ENCODE measurements at places on chromosomes 1 and 21. TPM values are rescaled to one million over a fixed set of nuclear protein-coding genes. Genes with fewer than 3 reads are reported as not detected.

- H3K4me3 ChIP-seq, result no peak overlapping the region
- DNase-seq, result no peak
- no peaks in the 10 kb centered on the region for H3K27me3 ChIP-seq
Observed at GRCh38 chr1:41774471-41774990, 144.2 kb downstream of the HIVEP3 start.

GRCh38 chr1:52007215-52008002 lies 16.9 kb upstream of the RAB3B start:
- no peak overlapping the region for H3K27ac ChIP-seq
- H3K4me3 ChIP-seq, result no peak overlapping the region
- H3K4me1 ChIP-seq, result peaks cover 16% of the 10 kb centered on the region
- no peaks in the 10 kb centered on the region for H3K27me3 ChIP-seq
- peak; percentile 11 for DNase-seq
- H3K36me3 ChIP-seq, result no peaks in the 10 kb centered on the region

- no peak overlapping the region for H3K27ac ChIP-seq
- no peak overlapping the region for H3K4me3 ChIP-seq
- H3K36me3 ChIP-seq, result peaks cover 13% of the 10 kb centered on the region
- H3K27me3 ChIP-seq, result no peaks in the 10 kb centered on the region
- no peaks in the 10 kb centered on the region for H3K4me1 ChIP-seq
Observed at GRCh38 chr21:46431448-46431847, 27.2 kb upstream of the DIP2A start.

- H3K4me3 ChIP-seq, result no peak overlapping the region
- no peaks in the 10 kb centered on the region for H3K27me3 ChIP-seq
- H3K27ac ChIP-seq, result no peak overlapping the region
- H3K4me1 ChIP-seq, result no peaks in the 10 kb centered on the region
Observed at GRCh38 chr1:223249854-223250631, 107.0 kb upstream of the TLR5 start.

DNA sequence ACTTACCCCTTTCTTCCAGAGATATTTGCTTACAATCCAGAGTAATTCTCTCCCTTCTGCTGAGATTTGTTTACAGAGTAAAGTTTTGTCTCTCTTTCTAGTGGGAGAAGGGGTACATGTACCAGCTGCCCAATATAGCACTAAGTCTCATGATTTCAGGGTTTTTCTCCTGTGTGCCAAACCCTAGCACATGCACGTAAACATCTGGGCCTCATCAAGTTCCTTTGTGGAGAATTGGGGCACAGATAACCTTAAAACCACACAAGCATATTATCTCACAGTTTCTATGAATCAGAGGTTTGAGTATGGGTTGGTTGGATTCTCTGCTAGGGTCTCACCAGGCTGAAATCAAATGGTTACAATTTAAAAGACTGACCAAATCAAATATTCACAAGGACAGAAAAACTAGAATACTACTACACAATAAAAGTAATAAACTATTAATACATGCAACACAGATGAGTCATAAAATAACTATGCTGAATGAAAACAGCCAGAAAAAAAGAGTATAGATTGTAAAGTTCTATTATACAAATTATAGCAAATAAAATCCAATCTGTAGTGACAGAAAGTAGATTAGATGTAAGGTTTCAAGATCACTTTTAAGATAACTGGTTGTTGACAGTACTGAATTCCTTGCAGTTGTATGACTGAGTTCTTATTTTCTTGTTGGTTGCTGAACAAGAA lies 347.4 kb upstream of the PTBP2 start:
- H3K27me3 ChIP-seq, result no peaks in the 10 kb centered on the region
- H3K4me3 ChIP-seq, result no peak overlapping the region
- H3K27ac ChIP-seq, result peak overlapping the region; percentile 22
- peak; percentile 66 for DNase-seq
- no peaks in the 10 kb centered on the region for H3K36me3 ChIP-seq
- H3K4me1 ChIP-seq, result peaks cover 15% of the 10 kb centered on the region

DNA sequence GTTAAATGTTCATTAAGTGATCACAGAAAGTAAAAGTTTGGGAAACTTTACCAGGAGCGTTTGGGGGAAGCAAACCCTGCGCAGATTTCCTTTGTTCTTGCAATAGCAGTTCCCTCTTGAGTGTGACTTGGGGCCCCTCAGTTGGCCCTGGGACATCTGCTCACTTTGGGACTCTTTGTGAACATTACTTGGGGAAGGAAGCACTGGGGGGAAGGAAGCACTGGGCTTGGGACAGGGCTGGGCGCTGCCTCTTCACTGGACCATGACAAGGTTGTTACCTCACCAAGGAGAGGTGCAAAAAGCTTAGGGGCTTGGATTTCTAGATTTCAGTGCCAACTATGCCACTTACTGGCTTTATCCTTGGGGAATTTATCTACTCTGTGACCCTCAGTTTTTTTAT lies 63.5 kb downstream of the ETS2 start:
- H3K27ac ChIP-seq, result no peak overlapping the region
- H3K27me3 ChIP-seq, result no peaks in the 10 kb centered on the region
- no peak overlapping the region for H3K4me3 ChIP-seq
- no peaks in the 10 kb centered on the region for H3K4me1 ChIP-seq
- no peaks in the 10 kb centered on the region for H3K36me3 ChIP-seq
- DNase-seq, result no peak

DNA sequence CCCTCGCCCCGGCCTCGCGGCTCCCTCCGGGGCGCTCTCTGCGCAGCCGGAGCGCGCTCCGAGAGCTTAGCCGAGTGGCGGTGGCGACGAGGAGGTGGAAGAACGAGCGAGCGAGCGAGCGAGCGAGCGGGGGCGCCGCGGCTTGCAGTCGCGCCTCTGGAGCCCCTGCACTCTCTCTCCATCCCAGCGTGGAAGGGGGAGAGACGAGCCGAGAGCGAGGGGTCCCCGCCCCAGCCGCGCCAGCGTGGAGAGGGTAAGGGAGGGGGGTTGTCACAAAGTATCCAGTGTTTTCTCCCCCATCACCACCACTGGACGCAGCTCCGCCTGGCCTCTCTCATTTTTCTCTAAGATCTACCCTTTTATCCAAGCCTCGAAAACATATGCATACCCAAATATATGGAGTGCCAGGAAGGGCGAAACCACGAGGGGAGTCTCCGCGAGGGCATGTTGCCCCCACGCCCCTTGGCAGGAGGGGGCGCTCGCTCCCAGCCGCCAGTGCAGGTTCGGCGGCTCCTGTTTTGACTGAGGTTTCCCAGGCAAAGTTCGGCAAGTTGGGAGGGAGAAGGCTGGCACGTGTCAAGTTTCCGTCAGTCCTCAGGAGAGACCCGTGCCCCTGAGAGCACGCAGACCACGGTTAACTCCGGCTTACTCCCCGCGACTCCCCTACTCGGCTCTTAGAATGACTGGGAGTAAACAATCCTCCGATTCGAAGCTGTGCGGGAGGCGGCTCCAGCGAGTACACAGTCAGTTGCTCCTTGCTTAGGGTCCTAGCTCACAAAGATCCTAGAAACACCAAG lies 569 bp upstream of the DAB1 start:
- H3K4me1 ChIP-seq, result peaks cover 5% of the 10 kb centered on the region
- peak; percentile 20 for DNase-seq
- H3K36me3 ChIP-seq, result no peaks in the 10 kb centered on the region

- H3K27me3 ChIP-seq, result no peaks in the 10 kb centered on the region
- DNase-seq, result peak; percentile 85
- H3K27ac ChIP-seq, result peak overlapping the region; percentile 51
- no peaks in the 10 kb centered on the region for H3K36me3 ChIP-seq
Observed at GRCh38 chr1:212488436-212489283, 55.9 kb downstream of the NENF start.

- no peak overlapping the region for H3K4me3 ChIP-seq
- H3K36me3 ChIP-seq, result no peaks in the 10 kb centered on the region
- DNase-seq, result peak; percentile 85
- no peaks in the 10 kb centered on the region for H3K27me3 ChIP-seq
- peak overlapping the region; percentile 90 for H3K27ac ChIP-seq
Observed at GRCh38 chr1:41639332-41639936, 155.0 kb upstream of the EDN2 start.

- no peaks in the 10 kb centered on the region for H3K36me3 ChIP-seq
- DNase-seq, result no peak
- H3K27me3 ChIP-seq, result no peaks in the 10 kb centered on the region
- H3K27ac ChIP-seq, result no peak overlapping the region
- no peak overlapping the region for H3K4me3 ChIP-seq
Observed at GRCh38 chr1:77084457-77084856, 134.8 kb downstream of the PIGK start.

DNA sequence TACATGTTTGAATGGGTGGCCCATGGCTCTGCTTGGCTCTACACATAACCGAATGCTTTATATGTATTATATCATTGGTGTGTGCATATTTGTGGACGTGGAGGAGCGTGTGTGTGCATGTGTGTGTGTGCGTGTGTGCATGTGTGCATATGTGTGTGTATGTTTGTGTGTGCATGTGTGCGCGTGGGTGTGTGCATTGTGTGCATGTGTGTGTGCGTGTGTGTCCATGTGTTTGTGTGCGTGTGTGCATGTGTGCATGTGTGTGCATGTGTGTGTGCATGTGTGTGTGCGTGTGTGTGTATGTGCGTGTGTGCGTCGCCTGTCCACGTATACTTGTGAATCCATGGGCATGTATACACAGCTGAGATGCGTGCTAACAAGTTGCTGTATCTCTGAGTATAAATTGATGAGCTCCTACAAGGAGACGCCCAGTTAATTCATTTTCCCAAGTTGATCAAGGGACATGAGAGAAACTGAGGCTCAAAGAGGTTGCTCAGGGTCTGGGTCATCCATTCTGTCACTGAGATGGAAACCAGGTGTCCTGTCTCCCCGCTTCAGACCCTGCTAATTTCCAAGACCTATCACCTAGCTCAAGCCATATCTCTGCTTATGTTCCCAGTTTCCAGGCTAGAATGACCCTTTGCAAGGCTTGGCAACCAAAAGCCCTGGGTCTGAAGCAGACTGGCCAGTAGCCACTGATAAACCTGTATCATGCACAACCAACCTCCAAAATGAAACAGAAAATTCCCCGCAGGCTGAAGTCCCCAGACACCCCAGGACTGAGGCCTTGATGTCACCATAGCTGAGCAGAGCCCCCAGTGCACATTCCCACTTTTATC lies 2.8 kb upstream of the CTRC start:
- no peaks in the 10 kb centered on the region for H3K27me3 ChIP-seq
- H3K4me1 ChIP-seq, result no peaks in the 10 kb centered on the region
- no peak overlapping the region for H3K4me3 ChIP-seq
- H3K27ac ChIP-seq, result no peak overlapping the region

- peaks cover 23% of the 10 kb centered on the region for H3K4me1 ChIP-seq
- H3K27ac ChIP-seq, result peak overlapping the region; percentile 98
- H3K4me3 ChIP-seq, result peak overlapping the region; percentile 96
- no peaks in the 10 kb centered on the region for H3K27me3 ChIP-seq
- no peaks in the 10 kb centered on the region for H3K36me3 ChIP-seq
Observed at GRCh38 chr21:29299046-29299915, 559 bp downstream of the BACH1 start.

DNA sequence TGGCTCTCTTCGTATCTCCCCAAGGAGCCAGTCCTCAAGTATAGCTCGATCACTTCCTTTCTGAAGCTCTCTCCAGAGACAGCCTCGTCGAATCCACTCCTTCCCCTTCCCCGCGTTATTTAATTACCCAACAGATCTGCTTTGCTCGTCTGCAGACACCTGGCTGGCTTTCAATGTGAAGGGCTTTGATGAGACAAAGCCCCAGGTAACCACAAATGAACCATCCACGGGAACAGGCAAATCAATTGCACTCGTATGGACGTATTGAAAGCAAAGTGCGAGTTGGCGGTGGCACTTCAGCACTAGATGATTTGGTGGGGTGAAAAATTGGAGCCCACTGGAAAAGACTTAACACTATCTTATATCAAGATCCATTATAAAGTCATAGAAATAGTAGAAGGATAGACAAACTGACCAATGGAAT lies 364 bp upstream of the BCAR3 start:
- no peaks in the 10 kb centered on the region for H3K36me3 ChIP-seq
- H3K27ac ChIP-seq, result peak overlapping the region; percentile 85
- no peak for DNase-seq
- peak overlapping the region; percentile 81 for H3K4me3 ChIP-seq
- H3K4me1 ChIP-seq, result peaks cover 23% of the 10 kb centered on the region

DNA sequence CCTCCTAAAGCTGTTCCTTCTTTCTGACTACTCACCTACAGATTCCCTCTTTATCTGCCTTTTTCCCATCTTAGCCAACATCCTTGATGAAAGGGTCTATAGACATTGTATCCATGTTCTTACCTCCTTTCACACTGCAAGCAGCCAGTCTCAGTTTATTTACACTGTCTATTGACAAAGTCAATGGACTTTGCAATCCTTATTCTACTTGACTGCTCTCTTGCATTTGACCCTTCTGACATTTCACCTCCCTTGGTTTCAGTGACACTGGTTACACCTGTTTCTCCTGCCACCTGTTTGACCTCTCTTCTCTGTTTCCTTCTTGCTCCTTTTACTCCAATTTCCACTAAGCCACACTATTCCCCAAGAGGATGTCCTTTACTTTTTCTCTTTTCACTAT lies 224.0 kb upstream of the SNX7 start:
- no peak overlapping the region for H3K27ac ChIP-seq
- no peaks in the 10 kb centered on the region for H3K36me3 ChIP-seq
- no peak for DNase-seq
- H3K4me1 ChIP-seq, result no peaks in the 10 kb centered on the region

- no peak for DNase-seq
- H3K27me3 ChIP-seq, result no peaks in the 10 kb centered on the region
- peaks cover 11% of the 10 kb centered on the region for H3K36me3 ChIP-seq
- H3K4me3 ChIP-seq, result peak overlapping the region; percentile 80
- H3K27ac ChIP-seq, result peak overlapping the region; percentile 74
- peaks cover 12% of the 10 kb centered on the region for H3K4me1 ChIP-seq
Observed at GRCh38 chr1:7771823-7772299, 765 bp downstream of the VAMP3 start.

DNA sequence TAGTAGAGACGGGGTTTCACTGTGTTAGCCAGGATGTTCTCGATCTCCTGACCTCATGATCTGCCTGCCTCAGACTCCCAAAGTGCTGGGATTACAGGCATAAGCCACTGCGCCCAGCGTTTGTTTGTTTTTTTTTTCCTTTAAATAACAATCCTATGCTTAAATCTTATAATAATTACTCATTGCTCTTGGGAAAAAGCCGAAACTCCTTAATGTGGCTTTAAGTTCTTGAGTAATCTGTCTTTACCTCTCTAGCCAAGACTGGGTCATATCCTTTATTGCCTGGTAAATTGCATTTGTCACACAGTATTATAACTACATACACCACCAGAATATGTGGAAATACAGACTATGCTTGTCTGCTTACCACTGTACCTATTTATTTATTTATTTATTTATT lies 97.1 kb downstream of the MACF1 start:
- no peak overlapping the region for H3K27ac ChIP-seq
- H3K4me1 ChIP-seq, result no peaks in the 10 kb centered on the region
- H3K36me3 ChIP-seq, result peaks cover 44% of the 10 kb centered on the region
- no peak overlapping the region for H3K4me3 ChIP-seq

GRCh38 chr1:229227298-229227919 lies 43.5 kb upstream of the RAB4A start:
- no peak overlapping the region for H3K4me3 ChIP-seq
- DNase-seq, result no peak
- no peak overlapping the region for H3K27ac ChIP-seq
- H3K36me3 ChIP-seq, result no peaks in the 10 kb centered on the region

- H3K36me3 ChIP-seq, result no peaks in the 10 kb centered on the region
- no peaks in the 10 kb centered on the region for H3K4me1 ChIP-seq
- DNase-seq, result no peak
- H3K4me3 ChIP-seq, result no peak overlapping the region
Observed at GRCh38 chr1:18408656-18409370, 71.9 kb upstream of the KLHDC7A start.

The EXTL2 gene
- total RNA-seq, result 36.2 TPM

The GPR25 gene
- not detected for total RNA-seq

The SAMD11 gene
- 9.5 TPM for total RNA-seq

The RERE gene
- 124 TPM for total RNA-seq

The CD247 gene
- total RNA-seq, result not detected

The LCE2C gene
- total RNA-seq, result not detected

The ITPKB gene
- total RNA-seq, result 10.9 TPM

The GPR89B gene
- total RNA-seq, result 12.2 TPM

The GJA9 gene
- total RNA-seq, result not detected

The RIPPLY3 gene
- not detected for total RNA-seq

The MXRA8 gene
- 139 TPM for total RNA-seq

The SDC3 gene
- total RNA-seq, result 135 TPM

Data from astrocyte (in vitro differentiated cells and primary cell).